ENCODE measurements at places on chromosomes 2 and 18.

GRCh38 chr2:20573620-20574422 lies 77.1 kb downstream of the HS1BP3 start:
- DNase-seq: no peak

DNA sequence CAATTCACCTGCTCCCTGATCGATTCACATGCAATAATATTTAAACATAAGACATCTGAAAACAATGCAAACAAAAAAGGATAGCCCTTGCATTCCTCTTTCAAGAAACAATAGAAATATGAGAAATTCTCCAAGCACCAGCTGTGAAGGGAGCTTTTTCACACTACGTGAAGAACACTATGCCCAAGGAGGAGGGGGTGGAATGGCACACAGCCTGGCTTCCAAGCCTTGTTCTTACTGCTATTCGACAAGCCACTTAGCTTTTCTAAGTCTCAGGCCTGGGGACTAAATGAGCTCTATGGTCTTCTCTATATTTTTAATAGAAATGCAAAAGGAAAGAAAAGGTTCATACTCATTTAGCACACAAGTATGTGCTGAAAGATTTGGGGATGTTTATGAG lies 92.2 kb upstream of the CHRNA1 start:
- DNase-seq: no peak

- DNase-seq: peak; percentile 92
Observed at GRCh38 chr2:152924722-152925121, 206.3 kb downstream of the ARL6IP6 start.

DNA sequence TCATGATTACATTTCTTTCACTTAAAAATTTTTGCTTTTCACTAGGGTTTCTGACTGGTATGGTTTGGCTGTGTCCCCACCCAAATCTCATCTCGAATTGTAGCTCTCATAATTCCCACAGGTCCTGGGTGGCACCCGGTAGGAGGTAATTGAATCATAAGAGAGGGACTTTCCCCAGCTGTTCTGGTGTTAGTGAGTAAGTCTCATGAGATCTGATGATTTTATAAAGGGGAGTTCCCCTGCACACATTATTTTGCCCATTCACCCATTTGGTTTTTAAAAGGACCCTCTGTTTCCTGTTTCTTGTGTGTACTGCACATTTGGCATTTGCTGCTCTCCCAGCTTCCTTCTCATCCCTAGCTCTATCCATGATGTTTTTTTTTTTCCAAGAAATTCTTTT lies 27.8 kb upstream of the NETO1 start:
- peak; percentile 60 for DNase-seq

- DNase-seq: no peak
Observed at GRCh38 chr2:233437439-233437955, 83.2 kb downstream of the DGKD start.

DNA sequence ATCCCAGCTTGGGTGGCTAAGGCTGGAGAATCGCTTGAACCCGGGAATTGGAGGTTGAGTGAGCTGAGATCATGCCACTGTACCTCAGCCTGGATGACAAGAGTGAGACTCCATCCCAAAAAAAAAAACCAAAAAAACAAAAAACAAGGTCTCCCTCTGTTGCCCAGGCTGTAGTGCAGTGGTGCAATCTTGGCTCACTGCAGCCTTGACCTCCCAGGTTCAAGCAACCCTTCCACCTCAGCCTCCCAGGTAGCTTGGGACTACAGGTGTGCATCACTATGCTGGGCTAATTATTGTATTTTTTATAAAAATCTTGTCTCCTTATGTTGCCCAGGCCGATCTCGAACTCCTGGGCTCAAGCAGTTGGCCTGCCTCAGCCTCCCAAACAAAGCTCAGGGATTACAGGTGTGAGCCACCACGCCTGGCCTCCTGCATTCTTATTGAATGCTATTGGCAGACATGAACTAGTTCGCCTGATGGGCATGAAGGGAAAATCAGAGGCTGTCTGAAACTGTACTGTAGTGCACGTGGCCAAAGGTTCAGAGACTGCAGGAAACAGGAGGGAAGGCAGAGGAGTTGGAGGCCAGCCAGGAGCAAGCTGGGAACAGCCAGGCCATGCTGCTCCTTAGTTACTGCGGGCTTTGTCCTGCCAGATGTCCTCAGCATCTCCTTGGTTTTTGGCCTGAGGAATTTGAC lies 16.0 kb upstream of the ASXL2 start:
- DNase-seq: no peak

- DNase-seq: no peak
Observed at GRCh38 chr2:221822416-221822815, 250.3 kb upstream of the EPHA4 start.

- DNase-seq: no peak
Observed at GRCh38 chr2:196944570-196944969, 18.1 kb upstream of the PGAP1 start.

GRCh38 chr2:148888003-148888501 lies 13.0 kb downstream of the KIF5C start:
- no peak for DNase-seq

GRCh38 chr2:187581125-187581896 lies 27.1 kb upstream of the TFPI start:
- DNase-seq: peak; percentile 55

DNA sequence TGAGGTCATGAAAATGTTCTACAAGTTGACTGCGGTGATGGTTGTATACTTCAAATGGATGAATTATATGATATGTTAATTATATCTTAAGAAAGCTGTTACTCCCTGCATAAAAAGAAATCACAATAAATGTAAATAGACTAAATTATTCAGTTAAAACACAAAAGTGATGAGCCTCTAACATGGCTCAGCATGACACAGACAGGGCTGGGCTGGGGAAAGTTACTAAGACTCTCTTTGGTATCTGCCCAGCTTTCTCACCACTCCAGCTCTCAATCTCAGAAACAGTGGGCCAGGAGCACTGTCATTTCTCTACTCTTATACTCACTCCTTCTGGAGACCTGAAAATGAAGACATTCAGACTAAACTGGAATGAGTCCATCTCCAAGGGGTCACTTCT lies 3.5 kb downstream of the CYP27C1 start:
- DNase-seq: peak; percentile 33

- DNase-seq: no peak
Observed at GRCh38 chr2:1306014-1306686, 107.1 kb upstream of the TPO start.

DNA sequence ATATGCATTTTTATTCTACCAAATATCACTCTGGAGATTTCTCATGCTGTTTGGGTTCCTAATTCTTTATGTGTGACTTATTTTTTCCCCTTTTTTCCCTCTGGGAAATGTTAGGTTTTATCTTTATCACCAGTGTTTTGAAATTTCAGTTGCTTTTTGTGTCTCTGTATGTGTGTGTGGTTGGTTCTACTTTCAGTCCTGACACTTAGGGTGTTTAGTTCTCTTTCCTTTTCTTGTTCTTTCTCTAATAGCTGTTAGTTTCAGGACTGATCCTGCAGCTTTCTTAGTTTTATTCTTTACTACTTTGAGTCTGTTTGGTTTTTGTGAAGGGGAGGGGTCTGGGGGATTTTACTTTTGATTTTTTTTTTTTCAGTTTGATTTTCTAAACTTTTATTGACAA lies 23.1 kb downstream of the PPM1B start:
- DNase-seq: no peak

DNA sequence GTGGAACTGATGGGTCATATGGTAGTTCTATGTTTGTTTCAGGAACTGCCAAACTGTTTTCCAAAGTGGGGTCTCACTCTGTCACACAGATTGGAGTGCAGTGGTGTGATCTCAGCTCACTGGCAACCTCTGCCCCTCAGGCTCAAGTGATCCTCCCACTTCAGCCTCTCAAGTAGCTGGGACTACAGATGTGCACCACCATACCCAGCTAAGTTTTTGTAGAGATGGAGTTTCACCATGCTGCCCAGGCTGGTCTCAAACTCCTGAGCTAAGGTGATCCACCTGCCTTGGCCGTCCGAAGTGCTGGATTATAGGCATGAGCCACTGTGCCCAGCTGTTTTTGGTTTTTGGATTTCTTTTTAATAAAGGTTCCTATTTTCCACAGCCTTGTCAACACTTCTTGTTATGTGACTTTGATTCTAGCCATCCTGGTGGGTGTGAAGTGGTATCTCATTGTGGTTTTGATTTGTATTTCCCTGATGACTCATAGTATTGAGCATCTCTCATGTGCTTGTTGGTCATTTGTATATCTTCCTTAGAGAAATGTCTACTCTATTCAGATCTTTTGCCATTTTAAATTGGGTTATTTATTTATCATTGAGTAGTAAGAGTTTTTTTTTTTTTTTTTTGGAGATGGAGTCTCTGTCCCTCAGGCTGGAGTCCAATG lies 22.8 kb downstream of the NPC1 start:
- DNase-seq: peak; percentile 54

DNA sequence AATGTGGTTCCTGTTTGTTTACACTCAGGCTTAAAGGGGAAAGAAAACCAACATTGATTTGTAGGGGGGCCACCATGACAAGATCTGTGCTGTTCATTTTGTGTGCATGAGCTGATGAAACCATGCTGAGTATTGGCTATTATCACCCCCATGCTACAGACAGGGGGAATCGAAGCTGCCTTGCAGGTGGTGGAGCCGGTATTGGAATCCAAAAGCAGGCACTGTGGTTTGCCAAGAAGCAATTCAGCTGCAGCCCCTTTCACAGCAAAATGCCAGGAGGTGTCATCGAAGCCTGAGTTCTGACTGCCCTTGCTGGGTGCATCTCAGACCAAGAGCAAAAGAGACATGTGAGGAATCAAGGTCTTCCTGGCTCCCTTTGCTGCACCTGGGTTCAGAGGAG lies 221.9 kb downstream of the UXS1 start:
- no peak for DNase-seq

DNA sequence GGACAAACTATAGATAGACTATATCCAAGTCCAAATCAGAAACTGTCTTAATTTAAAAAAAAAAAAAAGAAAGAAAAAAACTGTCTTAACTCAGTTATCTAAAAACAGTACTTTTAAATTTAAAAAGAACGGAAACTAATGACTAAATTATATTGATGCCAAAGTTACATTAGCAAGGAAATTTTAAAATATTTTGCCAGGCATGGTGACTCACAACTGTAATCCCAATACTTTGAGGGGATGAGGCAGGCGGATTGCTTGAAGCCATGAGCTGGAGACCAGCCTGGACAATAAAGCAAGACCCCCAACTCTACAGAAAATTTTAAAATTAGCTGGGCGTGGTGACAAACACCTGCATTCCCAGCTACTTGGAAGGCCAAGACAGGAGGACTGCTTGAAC lies 30.9 kb downstream of the MEMO1 start:
- no peak for DNase-seq

- DNase-seq: no peak
Observed at GRCh38 chr18:4369705-4370104, 85.4 kb downstream of the DLGAP1 start.

- peak; percentile 89 for DNase-seq
Observed at GRCh38 chr2:32289165-32289999, 11.7 kb downstream of the YIPF4 start.

- no peak for DNase-seq
Observed at GRCh38 chr2:233407771-233408181, 53.5 kb downstream of the DGKD start.

GRCh38 chr2:70887208-70887549 lies 48.5 kb upstream of the ATP6V1B1 start:
- no peak for DNase-seq

DNA sequence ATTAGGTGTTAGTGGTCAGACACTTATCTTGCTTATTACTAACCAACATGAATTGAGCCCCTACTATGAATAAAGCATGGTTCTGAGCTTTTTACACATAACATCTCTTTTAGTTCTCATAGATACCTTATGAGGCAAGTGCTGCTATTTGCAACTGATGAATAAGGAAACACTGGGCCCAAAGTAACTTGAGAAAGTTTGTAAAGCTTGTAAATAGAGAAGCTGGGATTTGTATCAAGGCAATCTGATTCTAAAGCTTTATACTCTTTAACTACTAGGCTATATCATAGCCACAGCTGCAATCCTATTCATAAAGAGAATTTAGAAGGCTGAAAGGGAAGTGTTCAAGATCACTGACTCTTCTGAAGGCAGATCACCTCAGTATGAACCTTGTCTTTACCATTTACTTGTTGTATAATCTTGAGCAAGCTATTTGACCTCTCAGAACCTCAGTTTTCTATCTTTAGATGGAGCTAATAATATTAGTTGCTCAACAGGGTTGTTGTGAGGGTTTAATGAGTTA lies 60.4 kb downstream of the ABCB11 start:
- no peak for DNase-seq

DNA sequence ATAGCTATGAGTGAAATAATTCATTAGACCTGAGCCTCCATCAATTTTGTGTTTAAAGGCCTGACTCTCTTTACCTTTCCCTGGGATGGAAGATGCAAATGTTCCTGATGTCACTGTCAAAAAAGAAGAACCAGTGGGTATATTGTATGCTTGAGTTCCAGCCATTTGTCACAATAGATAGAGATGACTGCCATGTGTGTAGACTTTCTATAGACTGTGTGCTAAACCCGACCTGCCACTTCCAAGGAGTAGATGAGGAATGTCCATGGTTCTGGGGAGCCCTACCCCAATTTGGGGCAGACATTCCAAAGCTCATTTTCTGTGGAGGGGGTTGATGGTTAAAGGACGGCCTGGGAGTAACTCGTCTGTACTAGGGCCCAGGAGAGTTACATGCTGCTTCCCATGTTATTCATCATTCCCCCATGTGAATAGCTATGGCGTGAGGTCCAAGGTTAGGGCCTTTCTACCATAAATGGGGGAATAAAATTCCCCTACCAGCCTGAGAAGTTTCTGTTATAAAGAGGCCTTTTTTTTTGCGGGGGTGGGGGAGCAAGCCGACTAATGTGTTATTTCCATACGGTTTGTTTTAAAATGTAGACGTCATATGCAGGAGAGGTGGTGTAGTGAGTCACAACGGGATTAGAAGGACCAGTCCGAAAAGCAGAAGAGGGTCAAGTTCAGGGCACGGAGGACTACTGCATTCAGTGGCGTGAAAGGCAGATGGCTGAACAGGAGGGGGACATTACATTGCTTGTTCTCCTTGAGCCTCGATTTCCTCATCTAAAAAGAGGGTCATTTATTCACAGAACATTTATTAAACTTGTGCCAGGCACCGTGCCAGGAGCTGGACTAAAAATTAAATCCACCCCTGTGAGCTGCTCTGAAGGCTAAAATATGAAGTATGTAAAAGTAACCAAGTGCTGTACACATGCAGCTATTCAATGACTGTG lies 24.0 kb downstream of the IL1B start:
- peak; percentile 74 for DNase-seq

DNA sequence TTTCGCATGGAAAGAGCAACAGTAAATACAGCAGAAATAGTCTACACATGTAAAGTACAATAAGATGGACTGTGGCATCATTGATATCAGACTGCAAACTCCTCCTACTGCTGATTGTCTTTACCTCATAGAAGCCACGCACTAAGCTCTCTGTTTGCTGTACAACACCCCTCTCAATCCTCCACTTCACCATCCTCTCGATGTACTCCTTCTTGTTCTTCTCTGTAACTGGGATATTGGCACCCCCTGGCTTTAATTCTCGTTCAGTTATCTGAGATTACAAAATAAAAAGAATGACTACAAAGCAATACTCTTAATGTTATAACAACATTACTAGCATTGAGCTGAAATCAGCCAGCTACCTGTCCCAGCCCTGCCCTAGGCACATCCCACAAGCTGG lies 49.3 kb upstream of the STK17B start:
- DNase-seq: no peak
